Subcutaneous preadipocyte (primary cell): ENCODE measurements at places on chromosomes 6 and 20. TPM values are rescaled to one million over a fixed set of nuclear protein-coding genes. Genes with fewer than 3 reads are reported as not detected.

SCGN gene
- under 0.01 TPM in 1 of 2 replicates, not detected in the other for total RNA-seq

SIRPD gene
- total RNA-seq: not detected in 2 replicates

PLG gene
- not detected in 2 replicates for total RNA-seq

SH3BGRL2 gene
- 1.6 and 2.2 TPM in 2 replicates for total RNA-seq

NT5E gene
- 580 and 924 TPM in 2 replicates for total RNA-seq

COL9A1 gene
- total RNA-seq: not detected in 2 replicates

PRR18 gene
- not detected in 2 replicates for total RNA-seq
